ENCODE measurements at places on chromosomes 5 and 9.

- peak; percentile 61 for DNase-seq
Measured at GRCh38 chr9:129626625-129627284, 792 bp downstream of the NTMT1 start.

DNA sequence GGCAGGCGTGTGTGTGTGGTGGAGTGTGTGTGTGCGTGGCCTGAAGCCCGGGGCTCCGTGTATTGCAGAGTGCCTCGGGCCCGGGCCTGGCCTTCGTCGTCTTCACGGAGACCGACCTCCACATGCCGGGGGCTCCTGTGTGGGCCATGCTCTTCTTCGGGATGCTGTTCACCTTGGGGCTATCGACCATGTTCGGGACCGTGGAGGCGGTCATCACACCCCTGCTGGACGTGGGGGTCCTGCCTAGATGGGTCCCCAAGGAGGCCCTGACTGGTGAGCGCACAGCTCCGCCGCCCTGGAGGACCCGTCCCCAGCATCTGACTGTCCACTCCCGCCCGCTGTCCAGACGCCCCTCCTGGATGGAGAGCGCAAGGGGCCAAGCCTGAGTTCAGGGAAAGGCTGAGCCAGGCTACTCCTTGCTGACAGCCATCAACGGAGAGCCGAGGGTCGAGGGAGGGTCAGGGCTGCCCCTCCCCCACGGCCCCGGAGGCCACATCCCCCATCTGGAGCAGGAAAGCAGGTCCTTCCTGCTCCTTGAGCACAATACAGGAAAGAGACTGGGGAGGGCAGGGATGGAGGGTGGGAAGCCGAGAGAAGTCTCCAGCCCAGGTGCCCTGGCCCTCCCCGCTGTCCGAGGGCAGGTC is 18.4 kb downstream of the SLC6A18 start:
- no peak for DNase-seq

DNA sequence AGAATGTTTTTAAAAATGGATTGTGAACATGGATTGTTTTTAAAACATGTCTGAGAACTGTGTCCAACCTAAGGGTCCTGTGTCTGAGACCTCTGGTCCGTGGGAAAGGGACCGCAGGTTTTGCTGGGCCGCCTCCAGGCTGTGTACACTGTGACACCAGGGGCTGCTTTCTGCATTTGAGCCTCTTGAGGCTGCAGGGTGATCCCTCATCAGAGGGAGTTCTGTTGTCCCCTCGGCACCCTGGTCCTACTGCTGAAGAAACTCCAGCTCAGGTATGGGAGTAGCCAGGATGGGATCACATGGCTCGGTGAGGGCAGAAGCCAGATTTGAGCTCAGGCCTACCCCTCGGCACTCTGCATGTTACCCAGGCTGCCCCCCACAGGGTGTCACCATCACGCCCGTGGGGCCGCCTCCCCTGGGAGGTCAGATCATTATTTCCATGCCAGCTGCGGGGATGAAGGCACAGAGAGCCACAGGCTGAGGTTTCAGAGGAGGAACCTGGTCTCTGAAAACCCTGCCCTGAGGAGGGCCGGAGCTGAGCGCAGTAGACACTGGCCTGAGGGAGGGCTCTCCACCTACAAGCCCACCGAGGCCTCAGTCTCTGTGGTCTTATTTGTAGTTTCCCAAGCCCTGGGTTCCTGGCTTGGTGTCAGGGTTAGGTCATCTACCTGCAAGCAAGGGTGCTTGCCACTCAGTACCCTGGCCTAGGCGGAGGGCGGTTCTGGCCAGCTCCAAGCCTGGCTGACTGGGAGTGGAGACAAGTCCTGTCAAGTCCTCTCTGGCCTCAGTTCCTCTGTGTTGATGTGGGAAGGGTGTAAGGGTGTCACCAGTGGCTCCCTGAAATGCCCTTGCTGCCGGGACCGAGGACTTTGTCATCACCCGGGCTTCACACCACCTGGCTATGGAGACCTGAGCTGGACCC is 2.8 kb downstream of the PRR7 start:
- DNase-seq, result no peak

GRCh38 chr9:88949961-88950340 is 41.3 kb upstream of the S1PR3 start:
- no peak for DNase-seq

DNA sequence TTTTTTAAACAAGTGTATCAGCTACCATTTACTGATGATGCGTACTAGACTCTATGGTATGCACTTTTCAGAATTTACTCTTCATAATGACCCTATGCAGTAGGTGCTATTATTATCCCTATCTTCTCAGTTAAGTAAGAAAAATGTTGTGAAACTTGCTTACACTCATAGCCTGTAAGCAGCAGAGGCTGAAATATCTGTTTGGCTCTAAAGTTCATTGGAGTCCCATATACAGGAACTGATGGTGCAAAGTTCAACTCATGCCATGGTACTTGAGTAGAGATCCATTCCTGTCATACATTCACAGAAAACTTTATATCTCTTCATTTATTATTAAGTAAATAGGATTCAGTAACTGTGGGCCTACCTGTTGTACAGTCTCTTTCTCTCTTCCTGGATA is 41.4 kb upstream of the CCDC112 start:
- no peak for DNase-seq

GRCh38 chr5:38240212-38240611 is 18.1 kb upstream of the EGFLAM start:
- DNase-seq, result no peak

- DNase-seq, result no peak
Measured at GRCh38 chr5:107263387-107264018, 407.2 kb downstream of the EFNA5 start.

- no peak for DNase-seq
Measured at GRCh38 chr5:126369995-126370731, 53.0 kb upstream of the GRAMD2B start.

- DNase-seq, result no peak
Measured at GRCh38 chr9:135971111-135971766, 10.1 kb upstream of the UBAC1 start.

- no peak for DNase-seq
Measured at GRCh38 chr5:10106806-10107205, 142.9 kb downstream of the ATPSCKMT start.

Data from activated naive CD4-positive, alpha-beta T cell treated with anti-CD3 and anti-CD28 coated beads, Interleukin-2, amount 10 ng/mL, durations not matched to agents 7 days and 5 days (primary cell).